ENCODE measurements at places on chromosomes 13 and 19.

DNA sequence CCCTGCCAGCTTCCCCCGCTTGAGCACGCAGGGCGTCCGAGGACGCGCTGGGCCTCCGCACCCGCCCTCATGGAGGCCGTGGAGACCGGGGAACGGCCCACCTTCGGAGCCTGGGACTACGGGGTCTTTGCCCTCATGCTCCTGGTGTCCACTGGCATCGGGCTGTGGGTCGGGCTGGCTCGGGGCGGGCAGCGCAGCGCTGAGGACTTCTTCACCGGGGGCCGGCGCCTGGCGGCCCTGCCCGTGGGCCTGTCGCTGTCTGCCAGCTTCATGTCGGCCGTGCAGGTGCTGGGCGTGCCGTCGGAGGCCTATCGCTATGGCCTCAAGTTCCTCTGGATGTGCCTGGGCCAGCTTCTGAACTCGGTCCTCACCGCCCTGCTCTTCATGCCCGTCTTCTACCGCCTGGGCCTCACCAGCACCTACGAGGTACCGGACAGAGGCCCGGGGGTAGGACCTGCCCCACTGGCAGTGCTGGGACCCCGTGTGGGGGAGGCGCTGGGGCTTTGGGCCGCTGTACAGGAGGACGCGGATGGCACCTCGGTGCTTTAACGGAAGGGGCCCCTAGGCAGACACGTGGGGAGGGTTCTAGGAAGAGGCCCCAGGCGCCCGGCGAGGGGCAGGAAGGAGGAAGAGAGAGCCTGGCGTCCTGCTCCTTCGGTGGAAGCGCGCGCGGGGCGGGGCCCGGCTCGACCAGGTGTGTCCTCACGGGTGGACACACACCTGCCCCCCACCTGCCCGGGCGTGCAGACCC lies 681 bp downstream of the SLC5A5 start:
- H3K4me3 ChIP-seq, result peak overlapping the region; percentile 89
- peak overlapping the region; percentile 62 for H3K27ac ChIP-seq
- peaks cover 3% of the 10 kb centered on the region for H3K36me3 ChIP-seq
- peak; percentile 79 for DNase-seq
- H3K27me3 ChIP-seq, result no peaks in the 10 kb centered on the region
- peaks cover 27% of the 10 kb centered on the region for H3K4me1 ChIP-seq

DNA sequence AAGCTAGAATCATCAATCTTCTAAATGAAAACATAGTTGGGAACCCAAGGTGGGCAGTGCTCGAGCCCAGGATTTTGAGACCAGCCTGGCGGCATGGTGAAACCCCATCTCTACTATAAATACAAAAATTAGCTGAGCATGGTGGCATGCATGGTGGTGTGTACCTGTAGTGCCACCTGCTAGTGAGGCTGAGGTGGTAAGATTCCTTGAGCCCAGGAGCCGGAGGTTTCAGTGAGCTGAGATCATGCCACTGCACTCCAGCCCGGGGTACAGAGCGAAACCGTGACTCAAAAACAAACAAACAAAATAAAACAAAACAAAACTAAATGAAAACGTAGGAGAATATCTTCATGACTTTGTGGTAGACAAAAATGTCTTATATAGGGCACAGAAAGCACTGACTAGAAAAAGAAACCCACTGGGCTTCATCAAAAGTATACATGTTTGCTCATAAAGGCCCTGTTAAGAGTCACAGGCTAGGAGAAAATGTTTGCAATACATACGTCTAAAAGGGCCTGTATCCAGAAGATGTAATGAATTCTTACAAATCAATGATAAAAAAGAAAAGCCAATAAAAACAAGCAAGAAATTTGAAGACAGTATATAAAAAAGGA lies 353.6 kb downstream of the FGF9 start:
- H3K27me3 ChIP-seq, result no peaks in the 10 kb centered on the region
- no peaks in the 10 kb centered on the region for H3K36me3 ChIP-seq

DNA sequence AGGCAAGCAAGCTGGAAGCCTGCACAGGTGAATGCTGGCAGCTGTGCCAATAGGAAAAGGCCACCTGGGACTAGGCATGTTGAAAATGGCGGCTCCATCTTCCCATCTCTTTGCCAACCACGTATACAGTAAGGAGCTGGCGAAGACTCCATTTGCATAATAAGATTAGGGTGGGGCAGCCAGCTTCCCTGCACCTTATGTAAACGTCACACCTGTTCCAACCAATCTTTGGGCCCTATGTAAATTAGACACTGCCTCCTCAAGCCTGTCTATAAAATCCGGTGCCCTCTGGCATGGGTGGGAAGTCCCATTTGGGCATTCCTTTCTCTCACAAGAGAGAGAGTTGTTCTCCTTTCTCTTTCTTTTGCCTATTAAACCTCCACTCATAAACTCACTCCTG lies 16.8 kb downstream of the ADGRE2 start:
- no peak overlapping the region for H3K4me3 ChIP-seq
- H3K4me1 ChIP-seq, result no peaks in the 10 kb centered on the region
- no peak for DNase-seq

DNA sequence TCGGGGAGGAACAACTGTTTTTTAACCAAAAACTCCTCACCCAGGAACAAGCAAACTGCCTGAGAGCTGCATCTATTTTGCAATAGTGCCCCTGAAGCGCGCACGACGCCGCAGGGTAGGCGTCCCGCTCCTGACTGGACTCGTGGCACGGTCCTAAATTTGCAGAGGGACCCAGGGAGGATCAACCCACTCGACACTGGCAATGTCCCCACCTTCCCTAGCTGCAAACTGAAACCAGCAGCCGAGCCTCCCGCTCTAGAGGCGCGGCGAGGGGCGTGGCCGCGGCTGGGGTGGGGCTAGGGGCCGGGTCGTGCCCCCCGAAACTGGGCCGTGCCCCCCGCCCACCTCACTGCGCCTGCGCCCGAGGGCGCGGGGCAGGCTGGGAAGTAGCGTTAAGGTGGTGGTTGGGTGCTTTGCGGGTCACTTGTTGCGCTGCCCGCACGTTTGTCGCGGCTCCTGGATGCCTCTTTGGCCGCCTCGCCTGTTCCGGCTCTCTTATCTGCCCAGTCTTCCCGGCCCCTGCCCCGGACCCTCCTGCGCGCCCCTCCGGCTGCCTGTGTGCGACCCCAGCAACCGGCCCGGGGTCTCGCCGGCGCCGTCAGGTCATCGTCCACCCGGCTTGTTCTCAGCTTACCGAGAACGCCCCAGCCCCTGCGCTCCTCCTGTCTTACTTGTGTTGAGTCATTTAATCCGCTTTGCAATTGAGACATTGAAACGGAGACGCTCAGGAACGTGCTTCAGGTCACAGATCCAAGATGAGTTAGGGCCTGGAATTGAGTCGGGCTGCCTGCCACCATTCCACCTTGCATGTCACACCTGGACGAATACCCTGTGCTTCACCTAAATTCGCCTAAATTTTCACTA lies 37.9 kb upstream of the LSM14A start:
- H3K4me1 ChIP-seq, result peaks cover 12% of the 10 kb centered on the region
- no peaks in the 10 kb centered on the region for H3K36me3 ChIP-seq
- H3K4me3 ChIP-seq, result peak overlapping the region; percentile 89
- peak overlapping the region; percentile 85 for H3K27ac ChIP-seq
- no peaks in the 10 kb centered on the region for H3K27me3 ChIP-seq

GRCh38 chr19:35764432-35765315 lies 6.7 kb downstream of the PROSER3 start:
- peaks cover 5% of the 10 kb centered on the region for H3K4me1 ChIP-seq
- H3K27ac ChIP-seq, result no peak overlapping the region
- no peaks in the 10 kb centered on the region for H3K27me3 ChIP-seq
- no peak for DNase-seq
- H3K4me3 ChIP-seq, result no peak overlapping the region
- H3K36me3 ChIP-seq, result peaks cover 40% of the 10 kb centered on the region

GRCh38 chr13:93857126-93857525 lies 622.4 kb downstream of the DCT start:
- no peaks in the 10 kb centered on the region for H3K36me3 ChIP-seq
- H3K4me1 ChIP-seq, result no peaks in the 10 kb centered on the region
- no peak for DNase-seq
- no peak overlapping the region for H3K27ac ChIP-seq
- H3K4me3 ChIP-seq, result no peak overlapping the region

GRCh38 chr13:33537026-33537425 lies 251.5 kb upstream of the STARD13 start:
- H3K36me3 ChIP-seq, result no peaks in the 10 kb centered on the region
- H3K27me3 ChIP-seq, result no peaks in the 10 kb centered on the region
- no peak overlapping the region for H3K4me3 ChIP-seq
- no peak overlapping the region for H3K27ac ChIP-seq

DNA sequence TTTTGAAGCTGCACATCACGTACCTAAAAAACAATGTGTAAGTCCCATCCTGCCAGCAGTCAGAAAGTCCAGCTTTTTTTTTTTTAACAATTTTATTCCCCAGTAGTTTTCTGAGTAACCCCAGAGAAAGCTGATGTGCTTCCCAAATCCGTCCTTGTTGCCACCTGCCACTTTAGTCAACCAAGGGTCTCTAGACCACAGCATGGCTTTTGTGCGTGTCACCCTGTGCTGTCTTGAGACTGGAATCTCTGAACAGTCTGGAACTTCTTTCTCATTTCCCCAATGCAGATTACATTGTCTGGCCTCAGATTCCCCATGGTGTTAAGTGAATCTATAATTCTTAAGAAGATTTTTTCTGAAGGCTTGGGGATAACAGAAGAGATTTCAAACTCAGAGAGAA lies 289.2 kb upstream of the KLF12 start:
- H3K4me1 ChIP-seq, result no peaks in the 10 kb centered on the region
- H3K27ac ChIP-seq, result no peak overlapping the region
- no peaks in the 10 kb centered on the region for H3K27me3 ChIP-seq

GRCh38 chr13:31200637-31200971 lies 829 bp downstream of the B3GLCT start:
- H3K27ac ChIP-seq, result peak overlapping the region; percentile 72
- H3K36me3 ChIP-seq, result no peaks in the 10 kb centered on the region
- H3K4me1 ChIP-seq, result peaks cover 30% of the 10 kb centered on the region
- H3K27me3 ChIP-seq, result peaks cover 4% of the 10 kb centered on the region

GRCh38 chr13:31781064-31781463 lies 41.7 kb downstream of the RXFP2 start:
- no peak for DNase-seq
- no peak overlapping the region for H3K4me3 ChIP-seq
- no peaks in the 10 kb centered on the region for H3K36me3 ChIP-seq

- H3K4me3 ChIP-seq, result no peak overlapping the region
- no peaks in the 10 kb centered on the region for H3K27me3 ChIP-seq
- H3K36me3 ChIP-seq, result no peaks in the 10 kb centered on the region
Measured at GRCh38 chr13:79423340-79423739, 17.3 kb upstream of the RBM26 start.

GRCh38 chr19:35488677-35489076 lies 1.6 kb downstream of the KRTDAP start:
- no peak overlapping the region for H3K4me3 ChIP-seq
- H3K27me3 ChIP-seq, result peaks cover 43% of the 10 kb centered on the region
- peaks cover 6% of the 10 kb centered on the region for H3K4me1 ChIP-seq
- H3K27ac ChIP-seq, result no peak overlapping the region
- no peaks in the 10 kb centered on the region for H3K36me3 ChIP-seq
- no peak for DNase-seq

GRCh38 chr19:16441661-16442162 lies 30.1 kb downstream of the EPS15L1 start:
- H3K36me3 ChIP-seq, result peaks cover 21% of the 10 kb centered on the region
- no peaks in the 10 kb centered on the region for H3K27me3 ChIP-seq
- H3K4me1 ChIP-seq, result peaks cover 36% of the 10 kb centered on the region
- H3K27ac ChIP-seq, result no peak overlapping the region
- no peak overlapping the region for H3K4me3 ChIP-seq

- no peaks in the 10 kb centered on the region for H3K27me3 ChIP-seq
- H3K4me1 ChIP-seq, result peaks cover 4% of the 10 kb centered on the region
- no peak for DNase-seq
- peaks cover 6% of the 10 kb centered on the region for H3K36me3 ChIP-seq
- H3K27ac ChIP-seq, result no peak overlapping the region
- no peak overlapping the region for H3K4me3 ChIP-seq
Measured at GRCh38 chr19:18674616-18675015, 8.9 kb upstream of the CRTC1 start.

DNA sequence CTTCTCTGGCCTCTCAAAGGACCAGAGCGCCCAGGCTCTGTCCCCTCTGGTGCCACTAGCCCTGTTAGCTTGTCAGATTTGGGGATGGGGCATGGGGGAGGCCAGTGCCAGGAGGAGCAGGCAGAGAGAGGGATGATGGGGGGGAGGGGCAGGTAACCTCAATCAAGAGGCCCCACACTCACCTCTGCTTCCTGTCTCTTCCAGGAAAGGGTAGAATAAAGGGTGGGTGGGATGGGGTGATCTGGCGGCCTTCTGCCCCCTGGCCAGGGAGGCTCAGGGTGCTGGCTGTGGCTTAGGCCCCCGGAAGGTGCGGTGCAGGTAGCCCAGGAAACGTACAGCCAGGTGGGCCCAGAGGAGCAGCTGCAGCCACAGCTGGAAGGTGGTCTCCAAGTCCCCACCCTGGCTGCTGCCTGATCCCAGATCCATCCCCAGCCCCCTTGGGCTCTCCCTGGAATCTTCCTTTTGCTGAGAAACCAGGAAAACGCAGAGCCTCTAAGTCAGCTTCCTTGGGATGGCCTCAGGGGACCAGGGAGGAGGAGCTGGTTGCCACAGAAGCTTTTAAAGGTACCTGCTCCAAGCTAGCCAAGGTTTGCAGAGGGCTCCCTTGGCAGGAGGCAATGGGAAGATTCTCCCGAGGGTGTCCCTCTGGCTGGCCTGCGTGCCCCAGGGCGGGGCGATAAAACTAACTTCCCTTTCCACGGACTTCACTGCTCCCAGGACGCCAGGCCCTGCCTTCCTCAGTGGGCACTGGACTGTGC lies 5.3 kb downstream of the PRKACA start:
- H3K27me3 ChIP-seq, result no peaks in the 10 kb centered on the region
- no peaks in the 10 kb centered on the region for H3K36me3 ChIP-seq
- H3K4me1 ChIP-seq, result peaks cover 40% of the 10 kb centered on the region
- no peak overlapping the region for H3K27ac ChIP-seq

GRCh38 chr13:23905766-23906165 lies 8.5 kb upstream of the C1QTNF9B start:
- peaks cover 5% of the 10 kb centered on the region for H3K4me1 ChIP-seq
- no peak for DNase-seq
- H3K36me3 ChIP-seq, result peaks cover 2% of the 10 kb centered on the region
- H3K27ac ChIP-seq, result no peak overlapping the region
- H3K27me3 ChIP-seq, result peaks cover 33% of the 10 kb centered on the region

GRCh38 chr19:35650581-35650980 lies 2.5 kb downstream of the COX6B1 start:
- H3K27me3 ChIP-seq, result no peaks in the 10 kb centered on the region
- peaks cover 39% of the 10 kb centered on the region for H3K36me3 ChIP-seq
- no peak overlapping the region for H3K4me3 ChIP-seq
- H3K27ac ChIP-seq, result no peak overlapping the region

DNA sequence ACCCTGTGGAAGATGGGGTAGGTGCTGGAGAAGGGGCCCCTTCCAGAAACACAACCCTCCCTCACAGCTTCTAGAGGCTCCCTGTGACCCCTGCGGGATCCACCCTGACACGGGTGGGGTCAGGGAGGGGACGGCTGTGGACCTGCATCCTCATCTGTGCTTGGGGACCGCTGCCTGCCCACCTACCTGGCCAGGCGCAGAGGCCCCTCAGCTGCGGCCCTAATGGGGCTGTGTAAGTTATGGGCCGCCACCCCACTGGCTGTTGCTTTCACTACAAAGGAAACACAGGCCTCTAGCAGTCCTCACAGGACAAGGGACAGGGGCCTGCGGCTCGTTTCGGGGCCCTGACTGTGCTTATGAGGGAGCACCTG lies 7.0 kb upstream of the CTXN1 start:
- H3K27me3 ChIP-seq, result no peaks in the 10 kb centered on the region
- peaks cover 22% of the 10 kb centered on the region for H3K36me3 ChIP-seq

GRCh38 chr13:36377826-36378468 lies 31.8 kb upstream of the SPART start:
- peaks cover 3% of the 10 kb centered on the region for H3K27me3 ChIP-seq
- no peak overlapping the region for H3K4me3 ChIP-seq
- no peaks in the 10 kb centered on the region for H3K36me3 ChIP-seq
- no peaks in the 10 kb centered on the region for H3K4me1 ChIP-seq

GRCh38 chr13:46178143-46178542 lies 3.8 kb downstream of the LCP1 start:
- no peaks in the 10 kb centered on the region for H3K27me3 ChIP-seq
- DNase-seq, result no peak

Data from activated CD4-positive, alpha-beta memory T cell treated with anti-CD3 and anti-CD28 coated beads, Interleukin-2, amount 10 ng/mL, durations not matched to agents 7 days and 5 days (primary cell).